Activated T-cell treated with anti-CD3 and anti-CD28 coated beads for 48 hours (primary cell): ENCODE measurements at places on chromosomes 3 and 15.

DNA sequence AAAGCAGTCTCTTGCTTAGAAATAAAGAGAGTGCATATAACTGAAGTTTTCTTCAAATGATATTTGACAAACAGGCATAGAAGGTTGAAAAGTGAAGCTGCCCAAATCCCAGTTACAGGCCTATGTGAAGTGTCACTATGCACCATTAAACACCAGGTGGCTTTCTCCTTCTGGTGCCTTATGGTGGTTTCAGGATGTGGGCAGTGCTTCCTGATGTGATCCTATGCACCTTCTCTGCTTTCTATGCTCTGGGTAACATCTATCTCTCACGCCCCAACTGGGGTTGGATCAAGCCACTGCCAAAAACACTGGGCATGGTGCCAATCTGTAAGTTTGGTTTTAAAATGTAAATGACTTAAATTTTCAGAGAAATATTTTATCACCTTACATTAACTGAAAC lies 744.7 kb downstream of the TUSC7 start:
- no peak for DNase-seq

DNA sequence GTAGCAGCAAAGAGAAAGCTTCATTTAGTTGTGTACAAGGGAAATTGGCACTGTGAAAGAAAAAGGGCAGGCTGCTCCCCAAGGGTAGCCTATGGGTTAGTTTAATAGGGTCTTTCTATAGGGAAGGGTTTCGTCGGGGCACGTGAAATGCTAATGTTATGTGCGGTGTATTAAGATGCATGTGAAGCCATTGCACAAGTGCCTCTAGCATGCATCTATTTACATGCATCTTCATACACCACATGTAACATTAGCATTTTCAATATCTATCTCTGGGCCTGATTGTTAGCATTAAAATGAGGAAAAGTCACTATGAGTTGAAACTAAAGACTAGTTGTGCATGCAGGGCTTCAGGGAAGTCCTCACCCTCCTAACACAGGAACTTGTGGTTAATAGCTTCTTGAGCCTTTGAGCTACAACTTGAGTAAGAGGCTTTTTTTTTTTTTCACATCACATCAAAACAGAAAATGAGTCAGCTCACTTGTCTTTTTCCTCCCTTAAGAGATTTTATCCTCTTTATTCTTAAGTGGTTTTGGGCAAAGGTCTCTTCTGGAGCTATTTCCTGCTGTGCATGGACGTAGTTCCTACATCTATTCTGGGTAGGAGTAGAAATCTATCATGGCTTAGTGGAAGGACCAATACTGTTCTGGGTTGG lies 613.4 kb downstream of the ZPLD1 start:
- DNase-seq, result no peak

DNA sequence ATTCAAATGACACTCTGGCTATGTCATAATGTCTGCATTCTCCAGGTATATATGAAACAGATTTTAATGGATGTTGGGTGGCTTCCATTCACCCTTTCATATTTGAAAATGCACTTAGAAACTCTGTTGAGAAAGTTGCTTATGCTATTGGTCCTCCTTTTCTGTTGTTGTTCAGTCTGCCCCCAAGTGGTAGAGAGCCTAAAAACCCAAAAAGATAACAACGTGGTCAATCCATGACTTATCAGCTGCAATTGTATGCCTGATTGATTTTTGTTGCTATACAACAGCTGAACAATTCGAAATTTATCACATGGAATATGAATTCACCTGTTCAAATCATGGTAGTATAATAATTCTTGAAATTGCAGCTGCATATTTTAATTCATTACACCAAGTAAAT lies 279.8 kb downstream of the ROBO2 start:
- DNase-seq, result no peak

DNA sequence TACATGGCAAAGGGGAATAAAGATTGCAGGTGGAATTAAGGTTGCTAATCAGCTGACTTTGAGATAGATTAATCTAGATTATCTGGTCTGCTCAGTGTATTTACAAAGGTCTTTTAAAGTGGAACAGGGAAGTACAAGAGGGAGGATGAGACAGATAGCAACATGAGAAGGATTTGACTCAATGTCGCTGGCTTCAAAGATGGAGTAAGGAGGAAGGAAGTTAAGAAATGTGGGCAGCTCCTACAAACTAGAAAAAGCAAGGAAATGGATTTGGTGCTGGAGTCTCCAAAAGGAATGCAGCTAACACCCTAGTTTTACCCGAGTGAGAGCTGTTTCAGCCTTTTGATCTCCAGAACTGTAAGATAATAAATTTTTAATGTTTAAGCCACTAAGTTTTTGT lies 180.7 kb upstream of the TTC14 start:
- no peak for DNase-seq

DNA sequence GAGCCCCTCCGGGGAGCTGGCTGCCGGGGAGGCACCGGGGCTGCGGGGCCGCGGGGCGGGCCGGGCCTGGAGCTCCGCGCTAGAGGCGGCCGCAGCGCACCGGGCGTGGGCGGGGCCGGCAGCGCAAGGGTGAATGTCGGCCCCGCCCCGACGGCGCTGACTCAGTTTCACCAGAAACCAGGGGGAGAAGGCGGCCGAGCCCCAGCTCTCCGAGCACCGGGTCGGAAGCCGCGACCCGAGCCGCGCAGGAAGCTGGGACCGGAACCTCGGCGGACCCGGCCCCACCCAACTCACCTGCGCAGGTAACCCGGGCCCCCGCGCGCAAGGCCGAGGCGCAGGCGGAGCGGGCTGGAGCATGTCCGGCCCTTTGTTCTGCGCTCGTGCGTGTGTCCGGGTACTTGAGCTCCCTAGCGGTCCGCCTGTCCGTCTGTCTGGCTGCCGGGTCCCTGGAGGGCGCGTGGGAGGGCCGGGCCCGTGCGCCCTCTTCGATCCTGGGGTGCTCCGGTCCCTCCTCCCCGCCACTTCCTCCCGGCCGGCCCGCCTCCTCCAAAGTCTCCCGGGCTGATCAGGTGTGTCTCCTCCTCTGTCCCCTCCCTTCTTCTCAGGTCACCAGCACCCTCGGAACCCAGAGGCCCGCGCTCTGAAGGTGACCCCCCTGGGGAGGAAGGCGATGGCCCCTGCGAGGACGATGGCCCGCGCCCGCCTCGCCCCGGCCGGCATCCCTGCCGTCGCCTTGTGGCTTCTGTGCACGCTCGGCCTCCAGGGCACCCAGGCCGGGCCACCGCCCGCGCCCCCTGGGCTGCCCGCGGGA lies at the start of gene SPINT1:
Gene SPINT1 (plus strand): TSS at position 164 of the 811 bp plus-strand sequence. CDS start 507 bp downstream, at position 671.
- peak; percentile 76 for DNase-seq

- DNase-seq, result no peak
Observed at GRCh38 chr3:24296441-24297205, 198.0 kb downstream of the THRB start.

DNA sequence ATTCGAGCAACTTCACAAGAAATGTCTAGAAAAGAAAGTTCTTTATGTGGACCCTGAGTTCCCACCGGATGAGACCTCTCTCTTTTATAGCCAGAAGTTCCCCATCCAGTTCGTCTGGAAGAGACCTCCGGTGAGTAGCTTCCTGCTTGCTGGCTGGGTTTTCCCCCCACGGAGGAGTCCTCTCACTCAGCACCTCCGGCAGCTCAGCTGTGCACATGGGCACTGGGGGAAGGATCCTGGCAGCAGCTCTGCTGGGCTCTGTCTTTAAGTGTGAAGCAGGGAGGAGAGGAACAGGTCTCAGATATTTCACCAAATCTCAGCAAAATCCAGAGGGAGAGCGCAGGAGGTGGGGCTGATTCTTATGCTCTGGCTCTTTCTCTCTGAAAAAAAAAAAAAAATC lies 684 bp downstream of the CAPN3 start:
- no peak for DNase-seq

DNA sequence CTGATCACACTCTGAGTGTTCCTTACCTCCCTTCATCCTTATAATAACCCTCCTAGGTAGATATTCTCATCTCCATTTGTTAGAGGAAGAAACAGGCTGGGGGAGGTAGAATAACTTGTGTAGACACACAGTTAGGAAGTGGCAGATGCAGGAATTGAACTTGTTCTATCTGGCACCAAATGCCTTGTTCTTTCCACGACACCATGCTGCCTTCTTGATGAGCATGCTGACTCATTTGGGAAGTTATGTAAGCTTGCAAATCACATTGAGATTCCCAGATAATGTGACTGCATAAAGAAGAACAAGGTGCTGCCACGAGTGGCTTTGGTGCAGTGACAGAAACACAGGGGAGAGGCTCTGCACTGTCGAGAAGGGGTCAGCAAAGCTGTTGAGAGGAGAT lies 27.5 kb upstream of the NDUFB4 start:
- DNase-seq, result no peak

GRCh38 chr15:60370105-60370868 lies 27.5 kb downstream of the ANXA2 start:
- no peak for DNase-seq

DNA sequence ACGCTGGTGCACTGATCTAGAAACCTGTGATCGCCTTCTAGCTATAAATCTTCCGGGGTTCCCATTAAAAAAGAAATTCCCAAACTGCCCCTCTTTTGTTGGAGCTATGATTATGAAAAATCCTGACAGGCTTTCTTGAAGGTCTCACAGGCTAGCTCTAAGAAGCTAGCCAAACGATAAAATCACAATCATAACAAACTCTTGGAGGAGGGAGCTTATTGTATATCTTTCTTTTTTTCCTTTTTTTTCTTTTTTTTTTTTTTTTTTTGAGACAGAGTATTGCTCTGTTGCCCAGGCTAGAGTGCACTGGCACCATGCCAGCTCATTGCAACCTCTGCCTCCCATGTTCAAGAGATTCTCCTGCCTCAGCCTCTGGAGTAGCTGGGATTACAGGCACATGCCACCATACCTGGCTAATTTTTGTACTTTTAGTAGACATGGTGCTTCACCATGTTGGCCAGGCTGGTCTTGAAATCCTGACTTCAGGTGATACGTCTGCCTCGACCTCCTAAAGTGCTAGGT lies 72.0 kb downstream of the MYO1E start:
- no peak for DNase-seq

GRCh38 chr3:99945328-99945995 lies 127.8 kb downstream of the CMSS1 start:
- no peak for DNase-seq

GRCh38 chr15:94844538-94845389 lies 613.4 kb downstream of the MCTP2 start:
- DNase-seq, result peak; percentile 1

DNA sequence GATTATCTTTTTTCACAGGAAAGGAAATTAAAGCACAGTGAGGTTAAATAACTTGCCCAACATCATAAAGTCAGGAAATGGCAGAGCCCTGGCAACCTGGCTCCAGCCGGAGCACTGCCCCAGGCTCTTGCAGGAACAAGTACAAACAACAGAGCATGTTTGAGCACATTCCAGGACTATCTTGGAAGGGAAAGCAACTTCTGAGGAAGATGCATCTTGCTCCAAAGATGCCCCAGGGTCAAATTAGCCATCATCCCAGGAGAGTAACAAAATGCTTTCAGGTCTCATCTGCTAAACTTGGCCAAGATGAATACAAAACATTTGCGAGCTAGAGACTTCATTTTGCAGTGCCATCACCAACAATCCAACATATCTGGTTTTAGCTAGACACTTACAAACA lies 162.4 kb upstream of the LRRN1 start:
- no peak for DNase-seq

DNA sequence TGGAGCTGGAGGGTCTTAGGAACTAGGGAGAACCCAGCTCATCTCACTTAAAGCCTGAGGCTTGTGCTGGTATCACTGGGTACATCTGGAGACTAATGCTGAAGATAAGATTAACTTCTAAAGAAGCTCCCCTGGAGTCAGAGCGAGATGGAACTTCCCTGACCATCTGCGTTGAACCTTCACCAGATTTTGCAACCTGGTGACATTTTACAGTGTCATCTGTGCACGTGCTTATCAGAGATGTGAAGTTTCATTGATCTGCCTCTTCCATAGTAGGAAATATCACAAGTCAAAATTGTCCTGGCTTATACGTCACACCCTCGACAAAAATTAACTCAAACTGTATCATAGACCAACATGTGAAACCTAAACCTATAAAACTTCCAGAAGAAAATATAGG lies 395.5 kb downstream of the SHQ1 start:
- DNase-seq, result no peak

- DNase-seq, result no peak
Observed at GRCh38 chr3:81620849-81621248, 140.6 kb downstream of the GBE1 start.

DNA sequence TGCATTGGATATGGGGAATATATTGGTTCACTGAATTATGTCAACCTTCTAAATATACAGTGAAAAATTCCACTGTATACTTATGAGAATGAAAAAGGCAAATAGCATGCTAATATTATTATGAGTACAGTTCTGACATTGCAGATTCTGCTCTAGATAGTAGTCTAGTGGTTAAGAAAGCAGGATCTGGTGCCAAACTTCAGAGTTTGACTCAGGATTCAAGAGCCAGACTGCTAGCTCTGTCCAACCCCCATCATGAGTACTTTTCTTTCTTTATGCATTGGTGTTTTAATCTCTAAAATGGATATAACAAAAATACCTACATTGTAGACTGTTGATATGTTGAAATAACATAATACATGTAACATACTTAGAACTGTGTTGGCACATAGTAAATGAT lies 57.3 kb upstream of the PLSCR4 start:
- DNase-seq, result no peak

DNA sequence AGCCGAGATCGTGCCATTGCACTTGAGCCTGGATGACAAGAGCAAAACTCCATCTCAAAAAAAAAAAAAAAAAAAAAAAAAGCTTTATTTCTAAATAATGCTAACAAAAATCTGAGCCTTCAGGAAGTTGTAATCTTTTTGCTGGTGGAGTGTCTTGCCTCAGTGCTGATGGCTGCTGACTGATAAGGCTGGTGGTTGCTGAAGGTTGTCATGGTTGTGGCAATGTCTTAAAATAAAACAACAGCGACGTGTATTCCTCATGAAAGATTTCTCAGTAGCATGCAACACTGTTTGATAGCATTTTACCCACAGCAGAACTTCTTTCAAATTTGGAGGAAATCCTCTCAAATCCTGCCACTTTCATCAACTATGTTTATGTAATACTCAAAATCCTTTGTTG lies 77.4 kb upstream of the PTPRG start:
- DNase-seq, result no peak

DNA sequence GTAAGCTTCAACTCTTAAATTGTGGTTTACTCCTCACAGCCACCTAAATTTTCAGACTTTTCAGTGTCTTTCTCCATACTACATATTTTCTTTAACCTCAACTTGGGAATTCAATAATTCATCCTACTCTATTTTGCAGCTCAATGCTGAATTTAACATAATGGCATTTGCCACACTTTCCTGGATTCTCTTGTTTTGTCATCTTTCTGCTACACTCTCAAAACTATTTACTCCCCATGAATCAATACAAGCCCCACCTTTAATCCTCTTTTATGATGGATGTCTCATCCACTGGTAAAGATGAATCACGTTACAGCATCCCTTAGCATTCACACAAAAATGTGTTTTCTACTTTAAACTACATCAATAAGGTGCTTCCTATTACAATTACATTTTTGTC lies 19.6 kb upstream of the CHMP2B start:
- DNase-seq, result no peak

DNA sequence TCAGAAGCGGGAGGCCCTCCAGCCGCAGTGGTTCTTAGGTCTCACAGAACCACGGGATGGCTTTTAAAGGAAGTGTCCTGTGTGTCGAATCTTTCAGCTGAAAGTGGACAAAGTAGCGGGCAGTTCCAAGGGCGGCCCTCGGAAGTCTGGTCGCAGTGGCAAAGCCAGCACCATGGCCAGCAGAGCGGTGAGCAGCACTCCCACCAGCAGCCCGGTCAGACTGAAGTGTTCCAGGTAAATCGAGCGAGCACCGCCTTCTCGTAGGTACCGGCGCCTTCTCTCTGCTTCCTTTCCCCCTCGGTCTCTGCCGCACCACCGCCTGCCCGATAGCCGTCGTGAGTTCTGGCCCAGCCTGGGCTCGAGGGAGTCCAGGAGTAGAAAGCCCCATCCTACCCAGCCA lies 103.6 kb upstream of the ABHD17C start:
- no peak for DNase-seq

- DNase-seq, result no peak
Observed at GRCh38 chr3:13536432-13536831, 12.5 kb upstream of the FBLN2 start.
